ENCODE measurements at places on chromosomes 12 and 14. TPM values are rescaled to one million over a fixed set of nuclear protein-coding genes. Genes with fewer than 3 reads are reported as not detected.

Gene KIF26A
- total RNA-seq: 61.0 TPM

Gene HOXC12
- total RNA-seq: not detected

Gene GALC
- 8.7 TPM for total RNA-seq

Gene KTN1
- 55.8 TPM for total RNA-seq

Gene SLC35E3
- total RNA-seq: 3.8 TPM

- no peak for DNase-seq
Observed at GRCh38 chr14:87916886-87917275, 76.1 kb downstream of the GALC start.

DNA sequence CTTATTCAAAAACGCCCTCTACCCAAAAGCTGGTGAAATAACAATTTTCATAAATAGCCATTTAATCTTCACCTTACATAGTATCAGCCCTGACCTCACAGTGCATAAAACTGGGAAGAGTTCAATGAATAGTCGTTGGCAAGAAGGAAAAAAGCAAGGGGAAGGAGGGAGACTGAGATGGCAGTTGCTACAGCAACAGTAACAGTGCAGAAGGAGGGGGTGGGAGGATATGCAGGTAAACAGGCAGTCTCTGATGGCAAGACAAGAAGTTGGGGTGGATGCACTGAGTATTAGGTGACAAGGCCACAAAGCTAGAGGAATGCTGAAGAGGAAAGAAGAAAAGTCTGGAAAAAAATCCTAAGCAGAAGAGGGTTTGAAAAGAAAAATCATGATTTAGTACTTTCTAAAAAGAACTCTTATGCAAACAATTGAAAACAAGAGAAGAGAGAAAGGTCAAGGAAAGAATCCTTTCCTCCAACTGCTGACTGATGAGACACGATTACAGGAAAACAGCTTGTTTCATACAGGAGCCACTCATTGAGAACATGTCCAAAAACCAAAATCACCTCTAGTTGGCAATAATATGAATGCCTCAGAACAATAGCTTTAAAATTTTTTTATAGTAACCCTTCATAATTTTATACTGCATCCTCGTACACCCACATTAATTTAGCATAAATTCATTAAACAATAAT, 56.0 kb downstream of the DCAF5 start:
- no peak for DNase-seq

- DNase-seq: peak; percentile 57
Observed at GRCh38 chr12:130650131-130650530, 66.0 kb downstream of the RIMBP2 start.

GRCh38 chr12:52659951-52660350, 7.9 kb upstream of the KRT2 start:
- DNase-seq: no peak

- no peak for DNase-seq
Observed at GRCh38 chr12:64691795-64692583, 67.2 kb downstream of the GNS start.
